ENCODE measurements at places on chromosomes 12 and 14.
A peak's percentile ranks its signal among the peaks of the same experiment; 100 is the strongest.

GRCh38 chr14:102924632-102925588 lies 2.4 kb downstream of the AMN start:
- DNase-seq, result no peak

- peak; percentile 2 for DNase-seq
These were observed at the start of gene WSCD2 for GRCh38 chr12:108129017-108129812. Gene WSCD2 (plus strand): TSS chr12:108129288. CDS start chr12:108195833, 66,545 bp downstream.

DNA sequence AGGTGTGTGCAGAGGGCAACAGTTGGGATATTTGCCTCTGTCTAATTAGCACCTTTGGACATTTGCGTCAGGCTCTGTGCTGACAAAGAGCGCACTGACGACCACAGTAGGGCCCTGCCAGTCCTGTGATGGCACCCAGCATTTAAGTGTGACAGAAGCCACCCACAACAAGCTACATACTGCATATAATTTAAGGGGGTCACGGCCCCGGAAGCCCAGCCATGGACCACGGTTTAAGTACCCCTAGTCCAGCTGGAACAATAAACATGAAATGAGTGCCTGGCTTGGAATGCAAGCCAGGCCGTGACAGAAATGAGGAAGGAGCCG lies 16.8 kb upstream of the DYNC1H1 start:
- no peak for DNase-seq

- DNase-seq, result no peak
These were observed 62.7 kb upstream of the HECTD1 start for GRCh38 chr14:31270196-31270772.

- DNase-seq, result peak; percentile 23
These were observed 78.6 kb downstream of the CCDC60 start for GRCh38 chr12:119412811-119413794.

DNA sequence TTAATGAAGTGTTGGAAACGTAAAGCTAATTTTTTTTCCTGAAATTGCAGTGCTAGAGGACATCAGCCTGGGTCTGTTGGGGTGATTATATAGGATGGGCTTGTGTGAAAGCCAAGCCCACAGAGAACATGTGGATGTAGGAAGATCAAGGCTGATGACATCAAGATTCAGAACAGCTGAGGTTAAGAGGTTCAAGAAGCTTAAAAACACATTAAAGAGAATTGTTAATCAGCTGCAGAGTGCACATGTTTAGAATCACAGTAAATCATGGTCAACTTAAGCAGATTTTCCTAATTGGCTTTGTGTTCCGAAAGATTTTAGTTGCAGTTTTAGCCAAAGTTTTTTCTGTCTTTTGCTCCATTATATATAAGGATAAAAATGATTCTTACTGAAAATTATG lies 87.9 kb upstream of the PRICKLE1 start:
- DNase-seq, result no peak

DNA sequence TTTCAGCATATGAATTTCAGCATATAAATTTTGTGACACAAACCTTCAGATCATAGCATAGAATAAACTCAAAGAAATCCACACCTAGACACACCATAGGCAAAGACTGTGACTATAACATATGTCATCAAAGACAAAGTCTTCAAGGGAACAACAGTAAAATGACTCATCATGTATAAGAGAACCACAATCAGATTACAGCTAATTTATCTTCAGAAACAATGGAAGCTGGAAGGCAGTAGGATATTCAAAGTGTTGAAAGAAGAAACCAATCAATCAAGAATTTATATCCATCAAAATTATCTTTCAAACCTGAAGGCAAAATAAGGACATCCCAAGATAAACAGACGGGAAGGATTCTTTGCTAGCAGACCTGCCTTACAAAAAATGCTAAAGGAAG lies 29.0 kb downstream of the DLK1 start:
- no peak for DNase-seq
